ENCODE measurements at places on chromosomes 1 and 21.
A peak's percentile ranks its signal among the peaks of the same experiment; 100 is the strongest.

DNA sequence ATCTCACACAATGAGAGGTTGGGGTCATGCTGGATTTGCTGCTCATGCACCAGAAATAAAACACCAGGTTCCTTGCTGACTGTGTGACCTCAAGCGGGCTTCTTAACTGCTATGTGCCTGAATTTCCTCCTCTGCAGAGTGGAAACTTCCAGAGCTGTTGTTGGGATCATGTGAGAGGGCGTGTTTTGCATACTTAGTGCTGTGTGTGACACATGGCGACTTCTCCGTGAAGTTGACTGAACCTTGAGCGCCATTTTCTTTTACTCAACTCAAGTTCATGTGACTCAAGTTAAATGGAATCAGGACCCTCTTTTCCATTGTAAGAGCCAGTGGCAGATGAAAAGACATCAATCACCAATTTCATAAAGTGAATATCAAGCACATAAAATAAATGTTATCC is 224.0 kb downstream of the KIF26B start:
- no peak for DNase-seq

DNA sequence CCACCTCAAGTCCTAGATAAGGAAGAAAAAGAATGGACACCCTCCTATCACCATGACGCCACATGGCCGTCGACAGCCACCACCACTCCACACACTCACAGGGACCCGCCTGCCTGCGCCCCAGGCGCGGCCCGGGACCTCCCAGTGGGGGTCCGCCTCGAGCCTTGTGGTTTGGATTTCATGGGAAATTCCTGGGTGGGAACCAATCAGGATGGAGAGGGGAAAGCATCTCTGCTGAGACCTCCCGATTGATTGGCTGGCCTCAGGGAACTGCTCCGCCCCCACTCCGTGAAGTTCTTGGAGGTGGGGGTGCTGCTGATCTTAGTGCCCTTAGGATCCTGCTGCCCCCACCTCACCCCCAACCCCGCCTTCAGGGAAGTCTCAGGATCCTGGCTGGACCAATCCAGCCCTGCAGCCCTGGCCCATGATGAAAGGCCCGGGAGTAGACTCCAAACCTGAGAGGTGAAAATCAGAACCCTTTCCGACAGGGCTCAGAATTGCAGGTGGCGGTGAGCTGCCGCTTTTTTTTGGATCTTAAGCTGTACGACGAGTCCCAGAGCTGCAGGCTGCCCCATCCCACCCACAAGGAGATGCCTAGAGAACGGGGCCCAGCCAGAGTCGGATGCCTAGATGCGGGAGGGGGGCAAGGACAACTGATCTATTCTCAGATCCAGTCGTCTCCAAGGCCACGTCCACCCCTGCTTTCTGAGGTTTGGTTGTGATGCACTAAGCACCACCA is 29.0 kb upstream of the TMEM51 start:
- no peak for DNase-seq

GRCh38 chr1:82695443-82695842 is 894.7 kb downstream of the ADGRL2 start:
- DNase-seq = no peak

- peak; percentile 19 for DNase-seq
Measured at GRCh38 chr1:83959824-83960498, 39.0 kb downstream of the TTLL7 start.

GRCh38 chr1:181554465-181554864 is 71.1 kb downstream of the CACNA1E start:
- no peak for DNase-seq

DNA sequence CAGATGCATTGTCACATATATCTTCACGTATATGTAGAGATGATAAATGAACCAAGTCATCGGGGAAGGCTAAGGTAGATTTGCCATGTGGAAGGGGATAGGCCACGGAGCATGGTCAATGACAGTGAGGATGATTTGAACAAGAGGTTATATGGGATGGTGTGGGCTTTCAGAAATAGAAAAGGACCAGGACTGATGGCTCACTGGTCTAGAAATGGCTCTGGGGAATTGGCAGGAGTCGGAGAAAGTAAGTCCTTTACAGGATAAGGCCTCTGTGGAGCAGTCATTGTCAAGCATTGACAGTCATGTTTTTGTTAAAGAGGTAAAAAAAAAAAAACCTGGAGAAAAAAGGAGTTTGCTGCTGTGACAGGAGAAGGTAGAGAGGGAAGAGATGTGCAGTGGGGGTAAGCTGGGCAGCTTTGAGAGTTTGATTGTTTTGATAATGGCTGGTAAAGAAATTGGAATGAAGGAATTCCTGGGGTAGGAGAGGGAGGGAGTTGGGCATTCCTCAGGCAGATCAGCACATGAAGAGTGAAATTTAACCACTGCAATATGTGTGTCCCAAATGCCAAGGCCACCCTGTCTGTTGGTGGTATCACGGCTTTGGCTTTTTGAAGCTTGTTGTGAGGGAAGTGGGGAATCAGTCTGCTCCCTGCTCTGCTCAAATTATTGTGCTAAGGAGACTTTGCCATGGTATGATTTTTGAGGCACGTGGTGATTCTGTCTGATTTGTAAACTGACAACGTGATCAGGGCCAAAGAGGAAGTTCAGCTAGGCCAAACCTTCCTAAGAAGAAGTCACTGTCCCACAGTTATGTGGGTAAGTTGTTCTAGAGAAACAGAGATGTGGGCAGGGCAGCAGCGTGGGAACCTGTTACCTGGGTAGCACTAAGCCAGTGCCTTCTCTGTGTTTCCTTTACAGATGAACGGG is 26.0 kb downstream of the MACF1 start:
- no peak for DNase-seq

DNA sequence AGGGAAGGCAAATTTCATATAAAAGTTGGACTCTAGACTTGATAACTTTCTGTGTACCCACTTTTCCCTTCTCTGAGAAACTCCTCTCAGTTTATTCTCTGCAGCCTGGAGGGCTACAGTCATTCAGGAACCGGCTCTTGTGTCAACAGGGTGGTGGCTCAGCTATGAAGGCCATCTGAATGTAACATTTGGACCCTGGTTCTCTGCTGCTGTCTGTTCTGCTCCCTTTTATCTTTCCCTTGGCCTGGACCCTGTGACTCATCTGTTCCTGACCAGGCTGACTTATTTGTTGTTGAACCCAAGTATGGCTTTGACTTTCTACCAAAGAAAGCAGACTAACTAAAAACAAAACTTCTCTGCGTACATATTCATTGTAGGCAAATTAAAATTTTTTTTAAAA is 75.4 kb downstream of the CENPF start:
- DNase-seq = no peak

DNA sequence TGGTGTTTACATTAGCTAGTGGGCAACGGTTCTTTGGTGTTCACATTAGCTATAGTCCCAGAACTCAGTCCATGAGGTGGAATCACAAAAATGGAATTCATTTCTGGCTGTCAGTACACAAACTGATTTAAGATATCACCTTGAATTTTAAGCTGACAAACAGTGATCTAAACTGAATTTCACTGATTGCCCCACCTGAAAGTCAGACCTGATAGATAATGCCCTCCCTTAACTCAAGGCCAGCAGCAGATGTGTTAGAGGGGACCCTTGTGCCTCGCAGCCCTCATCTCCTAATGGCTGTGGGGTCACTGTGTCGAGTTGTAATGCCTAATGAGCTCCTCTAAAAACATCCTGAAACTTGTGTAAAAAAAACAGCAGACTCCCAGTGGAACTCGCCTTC is 8.6 kb downstream of the ARF1 start:
- no peak for DNase-seq

DNA sequence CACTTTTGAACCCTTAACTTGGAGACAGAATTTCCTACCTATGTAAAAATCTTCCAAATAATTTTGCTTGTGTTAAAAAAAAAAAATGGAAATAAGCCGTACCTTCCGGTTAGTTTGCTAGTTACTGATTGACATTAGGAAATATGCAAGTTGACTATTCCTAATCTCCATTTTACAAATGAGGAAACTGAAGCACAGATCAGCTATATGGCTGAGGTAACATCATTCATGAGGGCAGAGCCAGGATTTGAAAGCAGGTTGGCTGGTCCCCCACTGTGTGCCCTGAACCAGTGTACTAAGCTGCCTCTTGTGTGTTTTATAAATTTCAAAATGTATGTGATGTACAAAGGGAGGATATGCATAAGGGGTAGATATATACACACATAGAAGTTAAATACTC is 29.6 kb downstream of the BACE2 start:
- no peak for DNase-seq

DNA sequence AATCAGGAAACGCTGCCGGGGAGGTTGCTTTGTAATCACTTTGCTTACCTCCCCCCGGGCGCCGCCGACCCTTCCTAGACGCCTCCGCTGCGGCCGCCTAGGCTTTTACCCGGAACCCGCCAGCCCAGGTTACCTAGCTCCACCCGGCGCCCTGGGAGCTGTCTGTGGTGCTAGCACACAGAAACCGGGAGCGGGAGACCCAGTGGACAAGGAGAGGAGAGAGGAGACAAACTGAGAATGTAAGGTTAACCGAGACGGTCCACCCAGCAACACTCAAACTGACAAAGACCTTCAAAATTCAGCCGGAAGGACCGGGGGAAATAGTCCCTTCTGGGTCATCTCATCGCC is 9.8 kb downstream of the BARHL2 start:
- no peak for DNase-seq

DNA sequence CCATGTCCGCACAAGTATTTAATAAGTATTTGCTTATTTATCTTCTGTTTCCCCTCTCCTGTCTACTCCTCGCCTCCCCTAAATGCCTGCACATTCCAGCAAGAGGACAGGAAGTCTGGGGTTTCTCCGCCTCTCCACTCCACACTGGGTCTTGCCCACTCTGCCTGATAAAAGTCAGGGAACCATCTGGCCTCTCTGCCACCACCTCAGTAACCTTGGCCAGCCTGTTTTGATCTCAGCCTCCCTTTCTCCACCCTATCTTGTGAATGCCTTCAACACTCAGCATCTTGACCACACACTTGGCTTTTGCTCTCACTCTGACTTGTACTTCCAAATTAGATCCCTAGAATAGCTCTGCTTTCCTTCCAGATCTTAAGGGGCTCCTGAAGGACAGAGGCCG is 165.3 kb upstream of the UBE2U start:
- DNase-seq = no peak

DNA sequence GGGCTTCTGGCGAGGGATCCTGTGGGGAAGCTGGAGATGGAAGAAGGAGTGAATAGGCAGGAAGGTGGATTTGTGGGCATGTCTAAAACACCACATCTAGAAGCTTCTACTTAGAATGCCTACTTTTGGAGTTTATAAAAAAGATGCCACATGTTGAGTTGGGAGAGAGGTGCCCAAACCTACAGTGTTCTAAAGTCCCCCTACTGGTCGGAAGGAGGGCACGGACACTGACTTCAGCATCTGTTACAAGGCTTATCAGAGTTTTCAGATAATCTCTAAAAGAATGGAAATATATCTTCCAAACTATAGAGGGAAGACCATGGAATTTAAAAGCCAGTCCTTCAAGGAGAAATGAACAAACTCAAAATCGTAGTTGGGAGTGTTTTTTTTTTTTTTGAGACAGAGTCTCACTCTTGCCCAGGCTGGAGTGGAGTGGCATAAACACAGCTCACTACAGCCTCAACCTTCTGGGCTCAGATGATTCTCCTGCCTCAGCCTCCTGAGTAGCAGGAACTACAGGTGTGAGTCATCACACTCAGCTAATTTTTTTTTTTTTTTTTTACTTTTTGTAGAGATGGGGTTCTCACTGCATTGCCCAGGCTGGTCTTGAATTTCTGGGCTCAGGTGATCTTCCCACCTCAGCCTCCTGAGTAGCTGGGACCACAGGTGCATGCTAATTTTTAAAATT is 14.8 kb downstream of the IBA57 start:
- DNase-seq = no peak

DNA sequence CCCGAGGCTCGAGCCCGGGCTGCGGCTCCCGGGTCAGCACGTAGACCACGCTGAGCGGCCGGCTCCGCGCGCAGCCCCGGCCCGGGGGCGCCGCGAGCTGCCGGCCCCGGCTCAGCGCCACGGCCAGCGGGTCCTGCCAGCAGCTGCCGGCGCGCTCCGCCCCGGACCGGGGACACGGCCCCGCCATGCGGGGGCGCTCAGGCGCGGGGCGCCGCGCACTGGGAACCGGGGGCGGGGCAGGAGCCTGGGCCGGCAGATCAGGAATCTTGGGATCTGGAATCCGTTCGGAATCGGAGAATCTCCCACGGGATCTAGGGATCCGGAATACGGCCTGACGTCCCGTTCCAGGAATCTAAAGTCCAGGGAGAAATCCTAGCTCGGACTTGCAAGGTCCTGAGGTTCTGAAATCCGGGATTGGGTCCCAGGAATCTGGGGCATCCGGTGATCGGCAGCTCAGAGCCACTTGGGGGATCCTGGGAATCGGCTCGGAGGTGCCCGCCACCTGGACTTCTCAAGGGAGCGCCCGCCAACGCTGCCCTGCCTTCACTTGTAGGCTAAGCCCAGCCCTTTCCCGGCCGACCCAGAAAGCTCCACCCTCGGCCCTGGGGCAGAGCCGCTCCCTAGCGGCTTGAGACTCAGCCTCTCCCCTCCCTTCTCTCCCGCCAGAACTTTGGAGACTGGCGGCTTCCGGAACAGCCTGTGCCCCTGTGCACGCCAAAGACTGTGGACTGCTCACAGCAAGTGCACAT is at the start of gene MAP3K6:
TSS of gene MAP3K6 (minus strand) at position 551 of the 749 bp plus-strand sequence. CDS start at position 187, 364 bp downstream.
- peak; percentile 61 for DNase-seq

DNA sequence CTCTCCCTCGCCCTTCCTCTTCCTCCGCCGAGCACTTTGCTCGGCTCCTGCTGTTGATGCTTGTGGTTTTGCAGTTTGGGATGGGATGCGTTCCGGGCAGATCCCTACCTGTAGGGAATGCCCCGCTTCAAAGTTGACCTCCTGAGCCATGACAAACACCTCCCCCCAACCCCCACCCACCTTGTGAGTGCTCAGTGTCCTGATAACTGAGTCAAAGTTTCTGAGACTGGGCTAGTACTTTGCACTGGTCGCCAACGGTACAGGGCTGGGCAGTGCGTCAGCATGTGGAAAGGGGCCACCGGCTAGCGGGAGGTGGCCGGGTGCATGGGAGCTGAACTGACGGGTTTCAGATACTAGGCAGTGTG is 771 bp downstream of the RABGAP1L start:
- DNase-seq = peak; percentile 11

DNA sequence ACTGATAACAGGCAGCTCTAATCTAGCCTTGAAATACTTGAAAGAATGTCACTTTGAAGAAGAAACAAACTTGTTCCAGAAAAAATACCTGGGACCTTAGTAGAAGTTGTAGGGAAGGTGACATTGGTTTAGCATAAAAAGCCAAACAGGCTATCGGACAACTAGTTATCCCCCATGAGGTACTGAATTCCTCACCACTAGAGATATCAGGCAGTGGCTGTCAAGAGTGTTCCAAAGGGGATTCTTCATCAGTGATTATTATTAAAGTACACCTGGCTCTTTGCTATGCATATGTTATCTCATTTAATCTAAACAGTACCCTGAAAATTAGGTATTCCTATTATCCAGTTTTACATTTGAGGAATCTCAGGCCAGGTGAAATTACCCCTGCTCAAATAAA is 13.1 kb upstream of the HMGN2 start:
- no peak for DNase-seq

DNA sequence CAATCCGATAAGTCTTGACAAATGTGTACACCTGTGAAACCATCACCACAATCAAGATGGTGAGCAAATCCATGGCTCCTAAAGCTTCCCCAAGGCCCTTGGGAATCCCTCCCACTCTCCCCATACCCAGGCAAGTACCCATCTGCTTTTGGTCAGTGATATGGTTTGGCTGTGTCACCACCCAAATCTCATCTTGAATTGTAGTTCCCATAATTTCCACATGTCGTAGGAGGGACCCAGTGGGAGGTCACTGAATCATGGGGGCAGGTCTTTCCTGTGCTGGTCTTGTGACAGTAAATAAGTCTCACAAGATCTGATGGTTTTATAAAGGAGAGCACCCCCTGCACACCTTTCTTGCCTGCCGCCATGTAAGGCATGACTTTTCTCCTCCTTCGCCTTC is 14.6 kb upstream of the GUCA2B start:
- no peak for DNase-seq

Measured in HS-5 (cell line).